ENCODE measurements at places on chromosomes 5 and 9.

GRCh38 chr9:110655754-110656641 is 12.6 kb upstream of the MUSK start:
- no peak for DNase-seq

DNA sequence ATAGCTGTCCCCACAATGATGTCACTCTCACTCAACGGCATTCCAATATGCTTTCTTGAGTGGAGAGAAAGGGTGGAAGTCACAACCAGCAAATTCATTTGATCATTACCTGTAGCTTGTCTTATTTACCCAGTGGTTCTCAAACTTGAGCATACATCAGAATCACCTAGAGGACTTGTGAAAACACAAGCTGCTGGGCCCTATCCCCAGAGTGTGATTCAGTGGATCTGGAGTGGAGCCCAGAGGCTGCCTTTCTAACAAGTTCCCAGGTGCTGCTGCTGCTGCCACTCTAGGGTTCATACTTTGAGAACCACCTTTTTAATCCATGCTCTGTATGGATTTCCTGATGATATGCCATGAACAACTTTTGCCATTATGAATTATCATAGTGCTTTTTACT is 94.7 kb downstream of the KLHL3 start:
- no peak for DNase-seq

DNA sequence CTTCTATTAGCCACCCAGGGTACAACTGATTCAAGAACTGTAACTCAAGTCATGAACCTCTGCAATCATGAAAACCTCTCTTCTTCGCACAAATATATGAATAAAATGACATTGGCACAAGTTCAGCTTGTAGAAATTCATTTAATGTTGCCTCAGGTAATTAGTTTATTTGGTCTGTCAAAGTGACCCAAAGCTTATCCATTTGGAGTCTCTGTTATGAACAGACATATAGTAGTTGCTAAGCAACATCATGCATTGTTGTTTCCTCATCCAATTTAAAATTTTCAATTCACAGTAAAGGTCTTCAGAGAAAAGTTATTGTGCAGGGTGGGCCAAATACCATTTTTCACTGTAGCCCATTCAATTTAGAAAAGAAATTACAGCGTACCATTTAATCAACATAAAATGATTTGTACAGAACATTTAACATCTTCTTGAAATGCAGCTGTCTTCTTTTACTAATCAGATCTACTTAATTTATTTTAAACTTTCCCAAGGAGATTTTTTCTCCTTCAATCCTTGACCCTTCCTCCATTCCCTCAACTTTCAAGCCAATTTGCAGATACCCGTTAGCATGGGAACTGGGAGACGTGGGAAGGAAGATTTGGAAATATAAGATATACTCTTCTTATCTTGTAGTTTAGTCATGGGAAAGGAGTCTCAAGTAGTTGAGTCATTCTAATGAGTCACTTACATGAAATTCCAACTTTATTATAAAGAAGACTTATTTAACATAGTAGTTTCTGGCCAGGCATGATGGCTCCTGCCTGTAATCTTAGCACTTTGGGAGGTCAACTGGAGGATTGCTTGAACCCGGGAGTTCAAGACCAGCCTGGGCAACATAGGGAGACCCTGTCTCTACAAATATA is 231.3 kb downstream of the ATPSCKMT start:
- no peak for DNase-seq

GRCh38 chr5:172424111-172424490 is 30.2 kb downstream of the SH3PXD2B start:
- no peak for DNase-seq

DNA sequence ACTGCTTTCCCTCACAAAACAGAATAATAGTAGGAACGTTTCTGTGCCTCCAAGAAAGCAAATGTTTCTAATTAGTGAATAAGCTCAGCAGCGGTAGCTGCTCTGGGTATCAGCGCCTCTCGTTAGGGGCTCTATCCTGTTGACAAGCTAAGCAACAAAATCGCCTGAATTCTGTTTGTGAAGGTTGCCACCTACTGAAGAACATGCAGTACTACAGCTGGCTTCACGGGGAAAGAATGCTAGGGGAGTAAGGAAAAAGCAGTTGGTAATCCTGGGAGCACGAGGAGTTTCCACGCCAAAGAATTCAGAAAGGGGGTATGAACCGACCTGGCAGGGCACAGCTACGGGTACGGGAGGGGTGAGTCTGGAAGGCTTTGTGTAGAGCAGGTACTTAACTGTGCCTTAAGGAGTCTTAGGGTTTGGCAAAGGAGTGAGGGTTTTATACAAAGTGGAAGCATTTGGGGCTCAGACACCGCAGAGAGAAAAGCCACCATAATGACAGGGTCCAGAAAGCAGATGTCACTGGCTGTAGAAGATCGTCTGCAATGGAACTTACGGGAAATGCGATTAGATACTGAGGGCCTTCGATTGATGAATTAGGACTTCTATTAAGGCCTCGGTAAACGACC is 171.7 kb downstream of the TTC39B start:
- DNase-seq, result peak; percentile 10

GRCh38 chr5:93579692-93580062 is 1.3 kb downstream of the NR2F1-AS1 start:
- DNase-seq, result no peak

- DNase-seq, result no peak
Measured at GRCh38 chr5:75677607-75678006, 39.6 kb downstream of the POC5 start.

- DNase-seq, result no peak
Measured at GRCh38 chr5:36236801-36237200, 4.9 kb downstream of the NADK2 start.

Data from activated CD4-positive, alpha-beta T cell treated with anti-CD3 and anti-CD28 coated beads for 1 hour (primary cell).